ENCODE measurements at places on chromosomes 7 and 10.

GRCh38 chr10:5890452-5890915, 441 bp downstream of the FBH1 start:
- no peak for DNase-seq

GRCh38 chr7:100378114-100378755, 4.9 kb downstream of the PILRA start:
- DNase-seq: no peak

DNA sequence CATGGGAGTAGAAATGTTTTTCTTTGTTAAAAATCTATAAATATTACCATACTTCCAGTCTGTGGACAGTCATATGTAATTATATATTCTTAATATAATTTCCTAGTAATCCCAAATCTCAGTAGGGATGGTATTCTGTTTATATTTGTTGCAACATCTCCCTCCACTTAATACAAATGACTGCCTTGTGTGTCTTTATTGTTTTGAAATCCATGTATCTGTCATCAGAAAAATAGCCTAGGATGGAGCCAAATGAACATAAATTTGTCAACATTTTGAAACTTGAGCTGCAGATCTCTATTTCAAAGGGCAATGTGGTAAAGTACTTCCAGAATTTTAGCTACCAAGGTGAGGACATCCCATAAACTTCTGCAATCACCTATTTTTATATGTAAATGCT, 290.7 kb downstream of the TSPAN12 start:
- no peak for DNase-seq

DNA sequence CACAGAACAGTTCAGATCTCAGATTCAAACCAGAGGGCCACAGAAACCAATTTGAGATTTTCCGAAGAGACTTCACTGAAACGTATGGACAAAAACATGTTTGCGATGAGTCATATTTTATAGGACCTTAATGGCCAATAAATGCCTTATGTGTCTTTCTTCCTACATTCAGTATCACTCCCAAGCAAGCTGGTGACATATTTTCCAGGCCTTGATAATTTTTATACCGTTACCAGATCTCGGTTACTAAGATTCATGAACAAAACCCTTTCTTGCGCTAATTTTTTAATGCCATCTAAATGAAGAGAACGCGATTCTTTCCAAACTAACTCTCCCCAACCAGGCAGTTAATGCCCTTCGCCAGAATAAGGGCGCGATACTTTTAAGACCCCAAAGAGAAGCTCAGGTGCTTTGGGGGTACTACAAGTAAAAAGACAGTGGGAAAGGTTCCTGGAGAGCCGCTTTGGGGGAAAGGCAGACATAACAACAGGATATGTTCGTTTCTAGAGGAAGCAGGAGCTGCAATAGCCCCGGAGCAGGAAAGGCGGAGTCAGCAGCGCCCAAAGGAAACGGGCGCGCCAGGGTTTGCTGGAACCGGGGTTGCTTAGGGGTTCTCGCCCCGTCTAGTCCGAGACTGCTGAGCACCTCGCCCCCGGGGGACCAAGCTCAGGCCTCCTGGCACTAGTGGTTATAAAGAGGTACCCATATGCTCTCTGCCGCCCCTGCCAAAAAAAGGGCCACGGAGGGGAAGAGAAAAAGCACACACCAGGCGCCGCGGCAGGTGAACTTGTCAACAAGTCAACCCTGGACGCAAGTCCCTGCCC, 884 bp downstream of the ICA1 start:
- DNase-seq: no peak

All from activated B cell treated with CpG ODN at 0.5 μM for 24 hours (primary cell).